Anterior cingulate cortex (tissue), 58 donors: ENCODE measurements at places on chromosomes 6 and 20.

DNA sequence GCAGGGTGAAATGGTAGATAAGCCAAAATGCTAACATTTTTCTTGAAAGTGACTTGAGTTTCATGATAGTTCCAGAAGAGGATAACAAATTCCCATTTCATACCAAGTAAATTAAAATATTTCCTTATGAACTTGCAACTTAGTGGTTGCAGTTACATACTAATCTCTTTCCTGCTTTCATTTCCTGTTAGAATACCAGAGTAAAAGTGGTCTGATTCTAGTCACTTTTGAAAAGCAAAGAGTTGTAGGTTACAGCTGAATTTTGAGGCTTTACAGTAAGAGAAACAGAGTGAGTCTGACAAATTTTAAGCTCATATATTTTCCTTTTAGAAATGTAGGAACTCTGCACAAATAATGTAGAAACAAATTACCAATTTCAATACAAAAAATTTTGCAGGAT lies 117.4 kb downstream of the ZFAND3 start:
- DNase-seq = no peak

GRCh38 chr6:26234421-26235301 lies 130.3 kb upstream of the BTN3A2 start:
- no peak for DNase-seq

DNA sequence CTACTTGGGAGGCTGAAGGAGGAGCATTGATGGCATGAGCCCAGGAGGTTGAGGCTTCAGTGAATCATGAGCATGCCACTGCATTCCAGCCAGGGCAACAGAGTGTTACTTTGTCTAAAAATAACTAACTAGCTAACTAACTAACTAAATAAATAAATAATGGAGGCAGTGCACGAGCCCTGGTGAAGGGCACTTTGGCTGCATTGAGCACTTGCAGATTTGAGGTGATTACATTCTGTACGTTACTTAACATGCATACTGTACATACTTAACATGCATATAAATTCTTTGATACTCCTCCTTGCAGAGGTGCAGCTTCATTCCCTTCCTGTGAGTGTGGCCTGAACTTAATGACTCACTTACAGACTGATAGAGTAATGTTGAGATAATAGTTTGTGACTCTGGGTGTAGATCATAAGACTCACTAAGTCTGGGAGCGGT lies 10.7 kb downstream of the HLA-A start:
- DNase-seq = no peak

- DNase-seq = no peak
These were observed 382.4 kb upstream of the ADGRB3 start for GRCh38 chr6:68252632-68253031.

DNA sequence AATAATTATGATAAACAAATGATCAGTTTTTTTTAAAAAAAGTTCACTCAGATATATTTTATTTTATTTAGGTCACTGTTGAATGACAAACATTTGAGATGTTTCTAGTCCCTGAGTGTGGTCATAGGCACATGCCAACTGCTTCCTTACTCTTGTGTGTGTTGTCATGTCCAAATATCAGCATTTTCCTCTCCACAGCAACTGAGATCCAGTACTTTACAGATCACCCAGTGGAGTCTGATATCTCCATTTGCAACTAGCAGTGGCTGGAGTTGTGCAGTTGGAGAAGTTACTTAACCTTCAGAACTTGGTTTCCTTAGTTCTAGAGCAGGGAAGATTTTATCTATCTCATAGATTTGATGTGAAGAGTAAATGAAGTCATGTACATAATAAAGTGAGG lies 101.3 kb downstream of the MYB start:
- no peak for DNase-seq

GRCh38 chr20:41738604-41739206 lies 120.5 kb upstream of the CHD6 start:
- no peak for DNase-seq

- DNase-seq = no peak
These were observed 5.2 kb downstream of the FOXO3 start for GRCh38 chr6:108565893-108566292.

- DNase-seq = no peak
These were observed 130.9 kb downstream of the FOXA2 start for GRCh38 chr20:22453244-22454080.

DNA sequence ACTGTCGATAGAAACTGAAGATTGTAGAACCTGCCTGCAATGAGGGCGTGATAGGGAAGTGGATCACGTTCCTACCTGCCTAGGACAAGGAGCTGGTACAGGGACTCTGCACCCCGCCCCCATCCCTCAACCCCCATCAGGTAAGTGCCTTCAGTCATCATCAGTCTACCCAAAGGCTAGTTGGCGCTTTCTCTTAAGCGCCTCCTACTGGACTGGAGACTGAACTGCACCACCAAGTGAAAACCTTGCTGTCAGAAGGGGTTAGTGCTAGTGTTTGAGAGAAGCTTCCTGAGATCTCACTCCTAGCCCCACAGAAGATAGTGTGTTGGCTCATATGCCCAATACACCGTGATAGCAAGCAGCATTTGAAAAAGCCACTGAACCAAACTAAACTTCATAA lies 706.5 kb upstream of the MAN1A1 start:
- no peak for DNase-seq

- no peak for DNase-seq
These were observed 400 bp upstream of the TRMT11 start for GRCh38 chr6:125985979-125986300.

GRCh38 chr6:50842861-50843384 lies 24.3 kb downstream of the TFAP2B start:
- no peak for DNase-seq

- DNase-seq = no peak
These were observed 3.3 kb downstream of the EFHC1 start for GRCh38 chr6:52423448-52423847.

GRCh38 chr6:46235242-46235641 lies 64.5 kb upstream of the ENPP5 start:
- DNase-seq = no peak

GRCh38 chr6:105485456-105485855 lies 82.6 kb upstream of the PREP start:
- DNase-seq = no peak

GRCh38 chr6:52016915-52017748 lies 70.3 kb downstream of the PKHD1 start:
- DNase-seq = no peak

GRCh38 chr6:149170564-149171452 lies 146.7 kb upstream of the TAB2 start:
- no peak for DNase-seq
